HuH-7 (cell line): ENCODE measurements at places on chromosomes 7 and 10.

GRCh38 chr10:78178940-78179339, 145.3 kb downstream of the RPS24 start:
- DNase-seq = no peak

DNA sequence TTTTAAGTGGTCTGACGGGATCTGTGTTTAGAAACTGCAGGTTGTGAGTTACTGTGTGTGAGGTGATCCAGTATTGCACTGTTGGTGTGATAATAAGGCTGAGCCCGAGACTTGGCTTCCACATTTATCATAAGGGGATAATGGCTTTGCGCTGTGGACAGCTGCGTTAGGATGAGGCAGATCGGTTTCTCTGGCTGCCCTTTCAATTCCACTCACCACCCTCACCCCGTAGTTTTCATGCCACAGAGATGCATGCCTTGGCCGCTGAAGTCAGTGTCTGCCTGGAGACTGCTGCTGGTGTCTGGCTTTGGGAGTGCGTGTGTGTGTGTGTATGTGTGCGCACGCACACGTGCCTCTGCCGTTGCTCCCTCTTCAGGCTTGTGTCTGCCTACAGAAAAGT, 273.0 kb downstream of the CCDC3 start:
- DNase-seq = no peak

- no peak for DNase-seq
Observed at GRCh38 chr7:137970253-137970975, 31.5 kb downstream of the CREB3L2 start.

DNA sequence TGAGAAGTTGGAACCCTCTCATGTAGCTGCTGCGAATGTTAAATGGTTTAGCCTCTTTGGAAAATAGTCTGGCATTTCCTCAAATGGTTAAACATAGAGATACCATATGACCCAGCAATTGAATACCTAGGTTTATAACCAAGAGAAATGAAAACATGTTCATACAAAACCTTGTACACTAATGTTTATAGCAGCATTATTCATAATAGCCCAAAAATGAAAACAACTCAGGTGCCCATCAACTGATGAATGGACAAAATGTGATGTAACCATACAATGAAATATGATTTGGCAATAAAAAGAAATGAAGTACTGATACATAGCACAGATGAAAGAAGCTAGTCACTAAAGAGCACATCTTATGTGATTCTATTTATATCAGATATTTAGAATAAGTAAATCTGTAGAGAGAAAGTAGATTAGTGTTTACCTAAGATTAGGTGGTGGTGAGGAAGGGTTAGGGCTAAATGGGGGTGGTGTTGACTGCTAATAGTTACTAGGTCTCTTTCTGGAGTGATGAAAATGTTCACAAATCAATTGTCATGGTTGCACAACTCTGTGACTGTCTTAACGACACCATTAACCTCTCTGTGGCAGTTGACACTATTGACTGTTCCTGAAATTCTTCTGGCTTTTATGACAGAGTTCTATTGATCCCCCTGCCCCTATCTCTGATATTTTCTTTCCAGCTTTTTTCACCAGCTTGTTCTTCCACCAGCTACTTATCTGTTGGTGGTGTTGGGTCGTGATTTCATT, 35.2 kb downstream of the VCL start:
- DNase-seq = peak; percentile 37

- no peak for DNase-seq
Observed at GRCh38 chr7:68925241-68925640, 673.0 kb upstream of the AUTS2 start.

- no peak for DNase-seq
Observed at GRCh38 chr7:10718768-10719167, 254.9 kb upstream of the PHF14 start.

- no peak for DNase-seq
Observed at GRCh38 chr10:13026873-13027272, 25.4 kb upstream of the CCDC3 start.

DNA sequence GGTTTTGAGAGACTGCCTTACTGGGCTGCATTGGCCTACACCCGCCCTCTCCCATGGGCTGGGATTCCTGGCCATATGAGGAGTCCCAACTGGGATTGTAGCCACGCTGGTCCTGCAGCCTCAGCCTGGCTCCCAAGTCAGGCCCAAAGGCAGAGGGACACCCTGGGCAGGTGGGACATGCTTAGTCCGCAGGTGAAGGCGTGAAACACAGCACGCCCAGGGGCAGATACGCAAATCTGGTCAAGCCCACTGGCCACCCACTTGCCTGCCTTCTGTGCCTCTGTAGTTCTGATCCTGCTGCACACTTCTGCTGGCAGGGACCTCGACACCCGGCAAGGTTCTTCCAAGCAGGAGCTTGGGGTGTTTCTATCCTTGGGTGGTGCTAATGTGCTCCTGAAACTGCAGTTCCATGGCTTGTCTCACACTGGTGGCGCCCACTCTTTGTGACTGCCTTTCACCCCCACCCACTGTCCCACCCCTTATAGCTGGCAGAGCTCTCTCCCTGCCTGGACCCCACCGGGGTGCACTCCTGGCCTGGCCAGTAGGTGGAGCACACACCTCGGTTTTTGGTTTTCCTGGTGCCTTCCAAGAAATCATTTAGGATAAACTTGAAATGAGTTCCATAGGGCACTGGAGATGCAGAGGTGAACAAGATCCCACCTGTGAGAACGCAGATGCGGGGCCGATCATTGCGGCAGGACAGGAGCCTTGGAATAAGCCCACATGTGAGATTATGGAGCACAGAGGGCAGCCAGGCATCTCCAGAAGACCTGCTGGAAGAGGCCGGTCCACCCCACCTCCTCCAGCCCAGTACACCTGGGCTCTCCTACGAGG, 47.9 kb downstream of the MKI67 start:
- DNase-seq = peak; percentile 76

- no peak for DNase-seq
Observed at GRCh38 chr7:16300361-16300895, 120.9 kb downstream of the CRPPA start.

DNA sequence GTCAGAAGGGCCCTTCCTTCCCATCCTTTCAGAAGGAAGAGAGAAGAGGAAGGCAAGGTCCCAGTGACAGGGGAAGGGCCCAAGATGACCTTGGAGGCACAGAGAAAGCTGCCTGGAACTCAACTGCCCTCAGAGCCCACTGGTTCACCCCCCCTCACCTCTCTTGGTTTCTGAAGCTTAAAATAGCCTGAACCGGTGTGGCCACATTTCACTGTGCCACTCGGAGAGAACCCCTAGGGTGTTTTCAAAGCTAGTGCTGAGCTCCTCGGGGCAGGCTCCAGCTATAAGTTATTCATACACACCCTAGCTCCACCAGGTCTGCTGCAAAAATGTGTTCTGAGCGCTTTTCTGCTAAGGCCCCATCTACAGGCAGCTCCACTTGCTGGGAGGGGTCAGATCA, 60.9 kb upstream of the ADRB1 start:
- no peak for DNase-seq

GRCh38 chr10:114245121-114245791, 6.2 kb downstream of the VWA2 start:
- DNase-seq = no peak

- no peak for DNase-seq
Observed at GRCh38 chr7:11175887-11176286, 202.2 kb downstream of the PHF14 start.

- DNase-seq = no peak
Observed at GRCh38 chr10:99799613-99800012, 17.2 kb downstream of the ABCC2 start.

GRCh38 chr10:90847436-90847835, 10.4 kb downstream of the HTR7 start:
- no peak for DNase-seq

DNA sequence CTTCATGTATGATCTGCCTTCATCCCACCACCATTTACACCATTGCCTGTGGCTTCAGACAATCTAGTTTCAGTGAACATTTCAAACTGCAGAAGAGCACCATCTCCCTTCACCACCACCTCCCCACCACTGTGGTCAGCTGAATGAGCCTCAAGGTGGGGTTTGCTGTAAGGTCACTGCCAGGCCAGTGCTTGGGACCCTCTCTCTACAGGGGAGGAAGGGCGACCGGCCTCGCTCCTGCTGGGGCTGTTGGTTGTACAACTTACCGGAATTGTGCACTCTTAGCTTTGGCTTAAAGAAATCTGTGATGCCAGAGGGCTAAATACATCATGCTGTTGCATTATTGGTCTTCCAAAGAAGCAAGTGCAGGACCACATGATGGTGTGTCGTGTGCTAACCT, 26.6 kb downstream of the PFKP start:
- DNase-seq = no peak

- DNase-seq = no peak
Observed at GRCh38 chr10:67770537-67770936, 67.5 kb downstream of the DNAJC12 start.

GRCh38 chr10:127236266-127236665, 39.9 kb upstream of the INSYN2A start:
- no peak for DNase-seq

DNA sequence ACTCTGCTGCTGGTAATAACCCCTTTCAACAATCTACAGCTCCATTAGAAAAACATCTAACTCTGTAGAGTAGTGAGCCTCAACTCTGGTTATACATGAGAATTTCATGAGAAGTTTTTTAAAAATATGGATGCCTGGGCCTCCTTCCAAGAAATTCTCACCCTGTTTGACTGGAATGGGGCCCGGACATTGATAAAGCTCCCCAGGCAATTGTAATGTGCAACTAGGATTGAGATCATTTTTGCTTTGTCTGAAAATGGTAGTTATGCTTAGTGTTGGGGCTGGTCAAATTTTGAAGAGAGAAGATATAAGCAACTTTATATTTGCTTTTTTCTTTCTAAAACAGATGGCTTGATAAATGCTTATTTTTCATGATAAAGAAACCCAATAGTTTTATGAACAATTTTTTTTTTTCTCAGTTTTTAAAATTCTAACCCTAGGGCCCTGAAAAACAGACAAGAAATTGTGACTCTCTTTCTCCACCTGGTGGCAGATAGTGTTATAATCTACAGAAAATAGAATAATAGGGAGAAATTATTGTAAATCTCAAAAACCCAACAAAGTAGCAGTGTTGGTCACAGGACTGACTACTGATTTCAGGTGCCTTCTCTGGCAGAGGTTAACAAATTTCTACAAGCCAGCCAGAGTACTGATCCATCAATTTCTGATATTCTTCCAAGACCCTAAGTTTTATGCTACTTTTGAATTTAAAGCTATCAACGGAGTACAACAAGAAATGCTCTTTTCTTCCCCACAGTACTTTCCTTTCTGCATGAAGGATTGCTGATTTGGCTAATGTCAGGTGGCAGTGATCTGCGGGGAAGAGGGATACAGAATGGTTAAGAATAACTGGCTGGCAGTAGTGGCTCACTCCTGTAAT, 174.8 kb downstream of the DKK1 start:
- no peak for DNase-seq

DNA sequence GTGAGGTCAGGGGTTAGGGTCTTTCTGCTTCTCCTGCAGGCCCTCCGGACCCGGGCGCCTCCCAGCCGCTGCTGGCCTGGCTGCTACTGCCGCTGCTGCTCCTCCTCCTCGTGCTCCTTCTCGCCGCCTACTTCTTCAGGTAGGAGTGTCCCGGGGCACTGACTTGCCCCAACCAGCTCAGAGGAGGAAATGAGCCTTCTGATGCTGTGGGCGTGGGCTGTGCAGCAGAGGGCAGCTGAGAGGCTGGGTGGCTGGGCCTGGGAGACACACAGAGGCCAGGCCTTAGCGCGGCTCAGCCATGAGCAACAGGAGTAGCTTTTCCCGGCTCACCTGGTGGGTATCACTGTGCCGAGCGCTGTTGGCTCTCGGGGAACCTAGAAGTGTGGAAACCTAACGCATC, 78.9 kb downstream of the MKI67 start:
- no peak for DNase-seq

DNA sequence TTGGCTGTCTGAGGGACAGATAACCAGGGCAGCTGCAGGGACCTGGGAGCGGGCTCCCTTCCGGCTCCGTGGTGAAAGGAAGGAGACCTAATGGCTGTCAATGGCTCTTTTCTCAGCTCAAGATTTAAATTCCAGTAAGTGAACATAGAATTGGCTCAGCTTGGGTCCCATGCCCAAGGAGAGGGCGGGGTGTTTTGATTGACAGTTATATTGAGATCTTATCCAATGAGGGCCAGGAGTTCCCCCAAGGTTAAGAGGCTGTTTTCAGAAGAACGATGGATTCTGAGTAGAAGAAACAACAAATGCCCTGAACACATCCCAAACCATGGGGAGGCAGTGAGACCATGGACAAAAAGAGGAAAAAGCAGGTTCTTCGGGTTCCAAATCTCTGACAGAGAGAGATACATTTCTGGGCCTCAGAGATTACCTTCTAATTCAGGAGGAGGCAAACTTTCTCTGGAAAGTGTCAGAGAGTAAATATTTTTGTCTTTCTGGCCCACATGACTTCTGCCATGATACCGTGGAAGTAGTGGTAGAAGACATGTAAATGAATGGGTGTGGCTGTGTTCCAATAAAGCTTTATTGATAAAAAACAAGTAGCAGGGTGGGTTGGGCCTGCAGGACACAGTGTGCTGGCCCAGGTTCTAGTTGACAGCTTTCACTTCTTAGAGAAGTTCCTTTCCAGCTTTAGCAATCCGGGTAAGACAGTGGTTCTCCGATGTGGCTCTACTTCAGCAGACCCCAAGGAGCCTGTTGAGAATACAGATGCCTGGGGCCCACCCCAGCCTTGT, 219.6 kb downstream of the RPS24 start:
- DNase-seq = no peak

DNA sequence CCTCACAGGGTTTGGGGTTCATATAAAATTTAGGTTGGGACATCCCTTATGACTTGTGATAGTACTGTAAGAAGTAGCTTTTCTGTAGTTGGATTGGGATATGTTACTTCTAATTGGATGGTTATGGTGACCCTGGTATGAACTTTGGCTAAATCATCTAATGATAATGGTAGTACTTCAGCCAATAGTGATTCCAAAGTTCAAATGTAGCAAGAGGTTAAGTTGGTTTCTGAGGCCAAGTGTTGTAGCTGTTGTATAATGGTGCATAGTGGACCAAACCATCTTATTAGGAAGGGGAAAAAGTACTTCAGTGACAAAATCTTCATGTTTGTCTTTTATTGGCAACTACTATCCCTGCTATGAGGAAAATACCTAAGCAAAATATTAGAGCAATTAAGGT, 542.1 kb upstream of the IGFBP3 start:
- no peak for DNase-seq

GRCh38 chr7:138835087-138835486, 37.1 kb upstream of the ATP6V0A4 start:
- no peak for DNase-seq

DNA sequence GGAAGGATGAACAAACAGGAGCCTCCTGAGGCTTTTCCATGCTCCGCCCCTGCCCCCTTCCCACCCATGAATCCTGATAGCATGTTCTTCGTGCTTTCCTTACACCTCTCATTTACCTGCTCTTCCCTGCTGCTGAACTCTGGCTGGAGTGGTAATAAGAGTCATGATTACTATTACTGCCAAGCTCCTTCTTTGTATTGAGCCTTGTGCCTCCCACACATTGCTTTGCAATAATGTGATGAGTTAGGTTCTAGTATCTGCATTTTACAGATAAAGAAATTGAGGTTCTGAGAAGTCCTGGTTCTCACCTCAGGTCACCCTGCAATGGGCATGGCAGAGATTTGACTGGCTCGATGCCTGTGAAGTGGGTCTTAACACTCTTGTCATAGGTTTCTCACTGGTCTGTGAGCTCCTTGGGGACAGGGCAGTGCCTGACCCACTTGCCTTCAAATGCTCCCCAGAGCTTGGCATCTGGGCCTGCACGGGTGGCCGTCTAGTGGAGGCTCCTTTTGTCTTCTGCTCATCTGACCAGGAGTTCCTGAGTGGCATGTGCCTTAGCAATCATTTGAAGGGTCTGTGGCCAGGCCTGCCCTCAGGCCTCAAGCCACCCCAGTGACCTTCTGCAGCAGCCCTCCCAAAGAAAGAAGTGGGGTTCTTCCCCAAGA, 309.2 kb upstream of the ZMIZ1 start:
- DNase-seq = no peak

- no peak for DNase-seq
Observed at GRCh38 chr7:39560997-39561396, 5.2 kb upstream of the YAE1 start.
